Right atrium auricular region (tissue), 2 donors: ENCODE measurements at places on chromosomes 6 and 20.

DNA sequence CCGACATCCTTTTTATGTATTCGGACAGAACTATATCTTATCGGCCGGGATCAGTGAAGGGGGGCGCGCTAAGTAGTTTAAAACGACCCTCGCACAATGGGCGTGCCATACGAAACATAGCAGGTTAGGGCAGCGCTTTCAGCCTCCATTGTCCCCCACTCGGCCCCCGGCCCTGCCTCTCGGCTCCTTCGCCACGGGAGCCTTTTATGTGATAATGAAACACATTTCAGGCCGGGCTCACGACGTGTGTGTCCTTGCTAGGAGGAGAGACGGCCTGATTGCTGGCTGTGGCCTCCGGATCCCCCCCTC is 5.3 kb downstream of the FOXA2 start:
- DNase-seq: no peak

DNA sequence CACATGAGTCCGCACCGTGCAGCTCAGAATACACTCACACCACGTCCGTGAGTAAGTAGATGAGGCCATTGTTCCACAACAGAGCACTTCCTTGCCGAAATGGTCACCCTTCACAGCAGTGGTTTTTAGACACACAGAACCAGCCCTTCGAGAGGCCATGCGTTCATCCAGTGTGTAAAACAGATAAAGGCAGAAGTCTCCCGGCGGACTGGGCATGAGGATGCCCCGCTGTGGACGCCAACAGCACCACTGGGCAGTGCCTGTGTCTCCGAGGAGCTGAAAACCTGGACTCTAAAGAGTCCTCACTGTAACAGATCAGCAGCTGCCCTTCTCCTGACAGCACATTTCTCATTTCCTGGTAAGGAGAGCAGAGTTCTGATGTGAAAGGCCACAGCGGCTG is 75.2 kb downstream of the WDR27 start:
- no peak for DNase-seq

DNA sequence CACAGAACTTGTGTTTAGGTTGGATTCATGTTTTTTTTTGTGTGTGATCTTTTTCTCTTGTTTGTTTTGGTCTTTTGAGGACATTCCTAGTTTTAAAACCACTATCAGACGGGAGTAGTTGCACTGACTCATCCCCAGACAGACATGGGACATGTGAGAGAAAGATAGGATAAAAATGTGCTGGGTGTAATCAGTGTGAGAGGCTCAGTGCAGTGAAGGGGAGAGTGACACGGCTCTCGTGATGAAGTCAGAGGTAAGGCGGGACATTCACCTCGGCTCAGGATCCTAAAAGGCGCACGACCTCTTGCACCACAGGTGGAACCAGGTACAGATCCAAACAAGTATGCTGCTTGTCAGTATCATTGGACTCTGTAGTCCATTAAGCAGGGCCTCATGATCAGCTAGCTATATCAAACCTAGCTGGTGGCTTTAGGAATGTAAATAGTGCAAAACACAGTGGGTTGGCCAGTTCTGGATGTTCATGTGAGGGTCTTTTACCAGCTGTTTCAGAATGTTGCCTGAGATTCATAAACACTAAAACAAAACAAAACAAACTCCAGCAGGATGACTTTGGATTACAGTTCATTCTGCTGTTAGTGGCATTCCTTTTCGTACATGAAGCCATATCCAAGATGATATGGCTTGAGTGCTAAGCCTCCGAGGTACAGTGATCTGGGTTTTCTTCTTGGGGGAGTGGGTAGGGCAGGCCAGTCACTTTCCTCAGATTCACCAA is 18.0 kb downstream of the FOXO3 start:
- DNase-seq: no peak

DNA sequence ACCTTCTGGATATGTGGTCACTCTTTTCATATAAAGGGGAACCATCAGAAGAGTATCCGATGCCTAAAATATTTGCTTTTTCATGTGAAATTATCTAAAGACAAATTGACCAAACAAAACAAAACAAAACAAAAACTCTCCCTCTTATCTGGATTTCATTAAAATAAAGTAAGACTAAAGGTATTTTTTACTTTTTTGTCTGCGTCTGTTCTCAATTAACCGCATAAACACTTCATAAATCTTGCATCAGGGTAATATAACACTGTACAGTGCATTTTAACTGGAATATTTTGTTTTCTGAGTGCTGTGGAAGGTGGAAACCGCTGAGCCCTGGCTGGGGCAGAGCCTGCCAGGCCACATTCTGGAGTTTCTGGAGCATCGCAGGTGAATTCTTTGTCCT is 234.1 kb upstream of the ZFP64 start:
- no peak for DNase-seq

DNA sequence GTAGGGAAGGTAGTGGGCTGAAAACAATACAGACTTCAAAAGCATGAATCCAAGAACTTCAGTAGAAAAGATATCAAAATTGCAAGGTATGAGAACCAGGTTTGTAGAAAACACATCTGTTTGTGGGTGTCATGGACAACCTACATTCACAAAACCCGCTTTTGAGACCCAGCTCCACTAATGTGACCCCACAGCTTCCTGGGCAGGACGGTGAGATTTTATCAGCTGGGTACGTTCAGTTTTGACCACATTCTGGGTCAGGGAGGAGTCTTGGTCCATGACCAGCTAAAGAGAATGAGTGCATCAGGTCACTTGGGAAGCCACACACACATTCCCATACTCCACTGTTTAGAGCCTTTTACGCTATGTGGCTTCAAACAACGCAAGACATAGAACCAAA is 77.1 kb downstream of the BCAS1 start:
- DNase-seq: no peak

GRCh38 chr6:63245909-63246308 is 34.6 kb downstream of the FKBP1C start:
- DNase-seq: no peak

GRCh38 chr20:57966620-57967019 is 256.8 kb upstream of the PMEPA1 start:
- DNase-seq: no peak

GRCh38 chr20:1669304-1669703 is 11.7 kb upstream of the SIRPG start:
- DNase-seq: no peak

DNA sequence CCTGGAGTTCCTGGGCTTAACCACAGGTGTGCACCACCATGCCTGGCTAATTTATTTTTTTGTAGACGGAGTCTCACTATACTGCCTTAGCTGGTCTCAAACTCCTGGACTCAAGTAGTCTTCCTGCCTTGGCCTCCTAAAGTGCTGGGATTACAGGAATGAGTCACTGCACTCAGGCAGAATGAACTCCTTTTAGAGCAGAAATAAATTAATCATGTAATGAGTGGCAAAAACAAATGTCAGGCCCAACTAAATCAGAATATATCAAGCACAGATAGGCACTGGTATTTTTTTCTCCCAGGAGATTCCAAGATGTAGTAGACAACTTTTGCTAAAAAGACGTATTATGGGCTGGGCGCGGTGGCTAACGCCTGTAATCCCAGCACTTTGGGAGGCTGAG is 2.6 kb downstream of the RPS10 start:
- no peak for DNase-seq

DNA sequence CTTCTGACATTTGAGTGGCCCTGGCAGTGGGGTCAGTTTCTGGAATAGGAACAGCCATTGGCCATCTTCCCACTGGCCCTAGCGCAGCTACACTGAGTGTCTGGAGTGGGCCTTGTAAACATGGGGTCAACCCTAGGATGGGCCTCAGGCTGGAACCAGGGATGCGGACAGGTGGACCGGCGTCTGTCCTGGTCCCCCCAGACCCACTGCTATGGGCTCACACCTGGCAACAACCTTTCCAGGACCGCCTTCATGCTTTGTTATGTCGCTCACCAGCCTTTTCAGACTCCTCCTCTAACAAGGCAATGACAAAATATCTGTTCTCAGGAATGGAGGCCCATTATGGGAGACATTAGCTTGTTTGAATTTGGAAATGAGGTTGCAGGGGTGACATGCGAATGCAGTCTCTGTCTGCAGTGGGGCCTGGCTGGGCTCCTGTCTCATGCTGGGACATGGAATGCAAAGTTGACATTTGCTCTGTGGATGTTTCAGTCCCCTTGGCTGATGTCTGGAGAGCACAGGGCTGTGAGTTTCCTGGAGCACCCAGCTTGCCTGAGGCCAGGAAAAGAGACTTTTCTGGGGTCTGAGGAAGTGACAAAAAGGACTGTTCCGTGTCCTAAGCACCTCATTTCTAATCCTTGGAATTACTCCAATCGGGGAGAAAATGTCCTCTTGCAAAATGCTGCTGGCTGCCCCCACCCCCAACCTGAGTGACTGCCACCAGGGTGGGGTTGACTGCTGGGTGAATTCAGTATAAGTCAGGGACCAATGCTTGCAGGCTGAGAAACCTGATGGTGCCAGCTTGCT is 98.7 kb upstream of the PMEPA1 start:
- DNase-seq: no peak

- no peak for DNase-seq
These were observed 83.9 kb downstream of the SESN1 start for GRCh38 chr6:109010705-109011102.
